ENCODE measurements at places on chromosomes 13 and 19.
A peak's percentile ranks its signal among the peaks of the same experiment; 100 is the strongest.

DNA sequence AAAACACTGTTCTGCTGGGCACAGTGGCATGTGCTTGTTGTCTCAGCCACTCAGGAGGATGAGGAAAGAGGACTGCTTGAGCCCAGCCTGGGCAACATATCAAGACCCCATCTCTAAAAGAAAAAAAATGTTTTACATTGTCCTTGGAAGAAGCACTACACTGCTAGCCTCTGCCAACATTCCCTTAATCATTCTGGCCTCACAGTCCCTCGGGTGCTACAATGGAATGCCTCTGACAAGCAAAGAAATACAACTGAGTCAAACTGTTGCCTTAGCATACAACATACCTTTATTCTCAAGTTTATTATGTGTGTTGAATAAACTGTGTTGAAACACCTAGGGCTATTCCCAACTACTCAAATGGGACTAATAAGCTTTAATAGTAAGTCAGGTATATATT is 56.1 kb downstream of the PSPC1 start:
- no peak for DNase-seq

- DNase-seq, result no peak
Observed at GRCh38 chr19:6779206-6779605, 6.7 kb downstream of the VAV1 start.

DNA sequence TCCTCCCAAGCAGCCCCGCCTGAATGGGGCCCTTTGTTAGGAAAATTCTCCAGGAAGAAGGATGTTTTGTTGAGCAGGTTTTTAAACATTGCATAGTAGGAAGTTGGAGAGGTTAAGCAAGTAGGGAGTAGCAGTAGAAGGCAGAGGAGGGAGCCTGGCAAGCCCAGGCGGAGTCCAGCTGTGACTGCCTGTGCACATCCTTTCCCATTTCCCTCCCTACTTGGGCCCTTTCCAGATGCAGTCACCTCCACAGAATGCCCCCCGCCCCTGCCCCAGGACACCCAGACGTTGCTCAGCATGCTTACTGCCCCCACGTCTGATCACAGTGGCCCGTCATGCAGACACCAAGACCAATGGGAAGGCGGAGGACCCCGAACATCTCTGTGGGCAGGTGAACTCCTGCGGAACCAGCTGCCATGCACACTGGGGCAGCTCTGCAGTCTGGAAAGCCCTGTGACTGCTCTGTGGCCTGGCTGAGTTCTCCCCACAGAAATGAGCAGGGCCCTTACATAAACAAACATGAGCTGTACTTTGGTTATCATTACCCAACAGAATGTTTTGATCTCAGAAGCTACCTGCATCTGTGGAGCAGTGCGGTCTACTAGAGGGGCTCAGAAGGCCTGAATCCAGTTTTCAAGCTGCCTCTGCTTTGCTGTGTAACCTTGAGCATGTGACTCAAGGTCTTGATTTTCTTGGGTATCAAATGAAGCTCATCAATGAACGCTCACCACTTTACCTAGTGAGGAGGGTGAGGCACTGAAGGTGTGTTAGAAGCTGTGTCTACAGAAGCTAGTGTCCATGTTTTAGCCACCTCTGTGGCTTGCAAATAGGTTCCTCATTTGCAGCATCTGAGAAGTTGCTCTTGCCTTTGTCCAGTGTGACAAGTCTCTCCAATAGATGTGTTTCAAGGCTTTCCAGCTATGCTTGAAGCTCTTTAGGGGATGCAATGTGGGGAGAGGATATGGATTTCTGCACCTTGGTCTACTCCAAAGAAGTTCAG is 84.2 kb downstream of the TNFRSF19 start:
- no peak for DNase-seq

GRCh38 chr13:51520524-51520923 is 63.7 kb upstream of the WDFY2 start:
- no peak for DNase-seq

- DNase-seq, result no peak
Observed at GRCh38 chr13:87680298-87680697, 9.1 kb downstream of the SLITRK5 start.

- peak; percentile 71 for DNase-seq
Observed at GRCh38 chr19:3698974-3699740, 1.1 kb downstream of the PIP5K1C start.

GRCh38 chr13:77150651-77151050 is 123.7 kb upstream of the FBXL3 start:
- DNase-seq, result no peak

DNA sequence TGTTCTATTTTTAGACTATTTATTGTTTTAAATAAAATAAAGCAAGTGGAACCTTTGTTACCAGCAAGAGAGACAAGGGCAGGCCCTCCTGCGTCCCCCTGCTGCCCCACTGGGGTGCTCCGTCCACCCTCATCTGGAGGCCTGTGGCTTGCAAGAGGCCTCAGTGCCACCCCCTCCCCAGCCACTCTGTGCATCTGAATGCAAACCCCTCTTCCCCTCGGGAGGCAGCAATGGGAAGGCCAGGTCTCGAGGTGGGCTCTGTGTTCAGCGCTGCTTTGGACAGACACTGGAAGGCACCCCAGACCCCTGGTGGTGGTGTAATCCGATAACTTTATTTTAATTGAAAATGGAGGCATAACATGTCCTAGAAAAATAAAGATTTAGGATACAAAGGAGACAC is 4.6 kb downstream of the SIX5 start:
- no peak for DNase-seq

- no peak for DNase-seq
Observed at GRCh38 chr13:85278851-85279250, 520.4 kb downstream of the SLITRK6 start.
